ENCODE measurements at places on chromosomes 2 and 18. TPM values are rescaled to one million over a fixed set of nuclear protein-coding genes. Genes with fewer than 3 reads are reported as not detected.

The DSEL gene
- 5.3 TPM for total RNA-seq

GRCh38 chr2:66604326-66604725, 169.4 kb downstream of the MEIS1 start:
- DNase-seq = no peak

DNA sequence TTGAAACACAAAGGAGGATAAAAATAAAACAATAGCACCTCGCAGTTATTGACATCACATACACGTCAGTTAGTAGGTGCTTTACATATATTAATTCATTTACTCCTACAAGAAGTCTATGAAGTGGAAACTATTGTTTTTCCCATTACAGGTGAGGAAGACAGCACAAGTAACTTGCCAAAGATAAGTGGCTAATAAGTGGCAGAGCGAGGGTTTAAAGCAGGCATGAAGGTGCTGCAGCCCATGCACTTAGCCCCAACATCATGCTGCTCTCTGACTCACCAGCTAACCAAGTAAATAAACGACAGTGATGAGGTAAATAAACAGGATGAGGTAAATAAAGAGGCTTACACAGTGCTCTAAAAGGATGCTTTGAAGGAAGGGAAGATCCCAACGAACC, 498.6 kb upstream of the ZEB2 start:
- DNase-seq = no peak

DNA sequence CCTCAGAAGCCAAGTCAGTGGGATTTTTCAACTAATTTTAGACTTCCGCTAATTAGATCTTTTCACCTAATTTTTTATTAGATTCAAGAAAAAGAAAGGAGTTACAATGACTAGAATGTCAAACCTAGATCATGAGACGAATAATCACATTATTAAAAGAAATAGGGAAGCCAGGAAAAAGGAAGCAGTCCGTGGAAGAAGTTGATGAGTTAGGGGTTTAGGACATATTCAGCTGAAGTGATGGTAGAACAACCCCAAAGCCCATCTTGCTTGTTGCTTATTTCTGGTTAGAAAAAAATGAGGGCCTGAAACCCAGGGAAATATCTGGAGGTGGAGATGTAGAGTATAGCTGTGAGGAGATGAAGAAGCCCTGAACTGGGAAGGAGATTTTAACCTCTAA, 8.0 kb downstream of the KLF7 start:
- no peak for DNase-seq

DNA sequence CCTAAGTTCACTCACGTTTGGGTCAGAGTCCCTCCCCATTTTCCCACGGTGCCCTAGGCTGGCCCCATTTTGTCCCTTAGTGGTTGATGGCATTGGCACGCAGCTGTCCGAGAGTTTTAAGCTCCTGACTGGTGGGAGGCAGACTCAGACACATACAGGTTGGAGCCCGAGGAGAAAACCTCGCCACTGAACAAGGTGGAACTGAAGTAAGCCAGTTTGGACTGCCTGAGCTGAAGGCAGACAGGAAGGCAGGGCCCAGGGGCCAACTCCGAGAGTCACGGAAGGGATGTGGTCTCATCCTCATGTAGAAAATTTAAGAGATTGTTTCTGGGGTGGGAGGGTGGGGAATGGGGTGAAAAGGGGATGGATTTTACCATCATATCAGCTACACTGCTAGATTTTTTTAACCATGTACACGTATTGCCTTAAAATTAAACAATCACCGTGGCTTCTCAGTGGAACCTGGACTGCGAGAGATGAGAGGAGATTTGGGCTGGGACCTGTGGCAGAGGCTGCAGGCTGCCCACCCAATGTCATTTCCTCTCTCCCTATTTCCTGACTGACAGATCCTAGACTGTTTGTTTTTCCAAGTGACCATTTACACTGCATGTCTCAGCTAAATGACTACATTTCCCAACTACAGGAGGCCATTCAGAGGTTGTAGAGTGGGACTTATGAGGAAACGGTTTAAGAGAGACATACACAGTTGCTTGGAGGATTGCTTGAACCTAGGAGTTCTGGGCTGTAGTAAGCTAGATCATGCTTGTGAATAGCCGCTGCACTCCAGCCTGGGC, 19.4 kb upstream of the NMUR1 start:
- no peak for DNase-seq

The IER3IP1 gene
- total RNA-seq = 4.4 TPM

The CCDC68 gene
- 16.5 TPM for total RNA-seq

The NR4A2 gene
- 1.1 TPM for total RNA-seq

The EPB41L3 gene
- total RNA-seq = 3.3 TPM

DNA sequence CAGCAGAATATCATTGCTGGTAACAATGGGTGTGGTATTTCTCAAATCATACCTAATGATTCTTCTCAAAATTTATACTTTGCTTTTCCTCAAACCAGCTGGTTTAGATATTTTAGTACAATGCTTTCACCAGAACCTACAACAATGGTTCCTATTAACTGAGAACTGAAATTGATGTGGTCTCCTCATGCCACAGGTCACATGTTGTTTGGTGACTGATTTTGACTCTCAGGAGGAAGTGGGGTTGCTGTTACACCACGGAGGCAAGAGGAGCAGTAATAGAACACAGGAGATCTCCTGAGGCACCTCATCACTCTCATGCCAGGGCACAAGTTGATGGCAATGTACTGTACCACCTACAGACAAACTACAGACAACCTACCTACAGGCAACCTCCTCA, 3.0 kb upstream of the CEP68 start:
- DNase-seq = no peak
